GM03348 (cell line): ENCODE measurements at places on chromosomes 11 and 22.

DNA sequence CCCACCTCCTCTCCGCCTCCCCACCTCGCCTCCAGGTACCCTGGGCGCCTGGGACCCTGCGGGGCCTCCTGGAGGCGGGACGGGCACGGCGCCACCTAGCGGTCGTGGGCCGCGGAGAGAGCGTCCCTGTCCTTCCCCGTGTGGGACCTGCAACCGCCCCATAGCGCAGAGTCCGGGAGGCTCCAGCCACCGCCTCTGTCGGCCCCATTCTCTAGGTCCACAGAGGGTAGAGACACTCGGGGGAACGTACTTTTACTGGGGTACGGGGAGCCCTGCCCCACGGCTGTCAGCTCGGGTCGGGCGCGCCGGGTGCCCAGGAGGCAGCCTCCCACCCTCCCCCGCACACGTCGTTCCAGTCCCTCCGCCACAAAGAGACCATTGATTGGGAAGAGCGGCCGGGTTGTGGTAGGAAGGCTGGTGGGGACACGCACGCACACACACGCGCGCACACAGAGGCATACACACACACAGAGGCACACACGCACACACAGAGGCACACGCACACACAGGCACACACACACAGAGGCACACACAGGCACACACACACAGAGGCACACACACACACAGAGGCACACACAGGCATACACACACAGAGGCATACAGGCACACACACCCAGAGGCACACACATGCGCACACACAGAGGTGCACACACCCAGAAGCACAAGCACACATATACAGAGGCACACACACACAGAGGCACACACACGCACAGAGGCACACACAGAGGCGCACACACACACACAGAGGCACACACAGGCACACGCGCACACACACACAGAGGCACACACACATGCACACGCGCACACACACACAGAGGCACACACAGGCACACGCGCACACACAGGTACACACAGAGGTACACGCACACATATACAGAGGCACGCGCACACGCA lies 12.6 kb upstream of the NECTIN1 start:
- peak; percentile 75 for DNase-seq

- no peak for DNase-seq
Observed at GRCh38 chr11:60996381-60997138, 25.1 kb downstream of the CD6 start.

DNA sequence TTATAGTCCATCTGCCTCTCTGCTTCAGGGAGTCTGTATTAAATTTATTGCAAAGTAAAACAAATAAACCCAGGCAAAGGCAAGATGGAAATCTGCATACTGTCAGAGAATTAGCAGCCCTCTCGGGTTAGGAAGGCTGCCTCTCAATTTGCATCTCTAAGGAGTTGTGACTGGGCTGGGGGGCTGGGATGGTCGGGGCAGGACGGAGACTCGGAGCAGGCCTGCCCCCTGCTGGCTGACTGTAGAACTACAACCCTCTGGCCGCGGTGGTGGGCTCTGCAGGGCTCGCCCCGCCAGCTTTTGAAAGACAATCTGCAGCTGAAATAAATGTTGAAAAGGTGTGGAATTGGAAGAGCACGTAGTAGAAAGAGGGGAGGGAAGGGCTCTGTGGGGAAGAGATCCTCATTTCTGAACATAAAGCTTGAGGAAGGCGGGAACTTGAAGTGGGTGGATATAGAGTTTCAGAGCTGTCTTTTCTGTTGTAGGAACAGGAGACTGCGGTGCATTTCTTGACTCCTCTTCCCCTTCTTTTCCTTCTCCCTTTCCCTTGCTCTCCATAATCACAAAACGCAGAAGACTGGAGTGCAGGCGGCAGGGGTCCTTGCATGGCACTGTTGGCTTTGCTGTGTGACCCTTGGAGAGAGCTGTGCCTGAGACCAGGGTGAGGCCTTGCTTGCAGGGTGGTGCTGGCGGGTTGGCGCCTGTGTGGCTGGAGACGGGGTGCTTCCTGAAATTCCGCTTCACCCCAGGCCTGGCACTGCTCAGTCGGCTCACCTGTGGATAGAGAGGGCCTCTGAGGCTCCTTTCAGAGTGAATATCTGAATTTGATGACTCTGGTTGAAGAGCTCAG lies 22.6 kb upstream of the PKNOX2 start:
- peak; percentile 86 for DNase-seq

- no peak for DNase-seq
Observed at GRCh38 chr11:40183073-40184064, 1276.1 kb downstream of the LRRC4C start.

DNA sequence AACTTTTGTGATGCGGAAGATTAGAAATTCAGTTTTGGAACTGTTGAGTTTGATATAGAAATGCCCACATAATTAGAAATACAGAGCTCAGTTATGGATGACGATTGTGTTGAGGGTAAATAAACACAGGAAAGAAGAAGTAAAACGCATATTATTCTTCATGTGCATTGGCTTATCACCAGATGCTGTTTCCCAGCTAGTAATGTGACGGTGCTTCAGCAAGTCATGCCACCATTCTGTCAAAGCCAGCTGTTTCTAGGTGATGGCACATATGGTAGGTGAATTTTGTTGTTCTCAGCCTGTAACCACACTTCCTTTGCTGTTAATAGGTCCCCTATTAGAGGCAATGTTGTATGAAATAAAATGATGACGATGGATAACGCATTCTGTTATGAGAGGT lies 68.9 kb downstream of the C11orf65 start:
- no peak for DNase-seq

DNA sequence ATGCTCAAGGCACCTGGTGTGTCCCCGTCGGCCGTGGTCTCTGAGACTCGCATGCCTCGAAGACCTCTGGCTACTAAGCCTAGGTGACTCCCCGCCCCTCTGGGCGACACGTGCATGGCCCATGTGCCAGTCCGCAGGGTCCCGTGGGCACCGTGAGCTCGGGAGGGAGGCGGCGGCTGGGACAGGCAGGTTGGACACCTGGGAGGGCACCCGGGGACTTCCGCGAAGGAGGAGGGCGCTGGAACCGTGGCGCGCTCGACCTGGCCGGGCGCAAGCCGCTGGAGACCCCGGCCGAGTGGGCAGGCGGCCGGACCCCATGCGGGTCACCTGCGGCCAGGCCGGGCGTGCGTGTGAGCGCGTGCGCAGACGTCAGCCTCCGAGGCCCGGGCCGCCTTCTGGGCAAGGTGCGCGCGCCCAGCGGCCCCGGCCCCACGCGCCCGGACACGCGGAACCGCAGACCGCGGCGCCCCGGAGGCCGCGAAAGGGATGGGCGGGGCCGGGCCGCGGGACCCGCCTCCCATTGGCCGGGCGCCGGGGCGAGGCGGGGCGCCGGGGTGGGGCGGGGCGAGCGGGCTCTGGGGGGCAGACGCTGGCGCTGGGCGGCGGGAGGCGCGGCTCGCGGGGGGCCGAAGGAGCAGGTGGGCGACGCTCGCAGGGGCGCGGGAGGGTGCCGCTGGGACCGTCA lies 579 bp upstream of the RASD2 start:
- peak; percentile 95 for DNase-seq

GRCh38 chr11:59766542-59767224 lies 11.5 kb downstream of the STX3 start:
- DNase-seq: no peak

- DNase-seq: no peak
Observed at GRCh38 chr11:14539982-14540421, 19.8 kb upstream of the PSMA1 start.

DNA sequence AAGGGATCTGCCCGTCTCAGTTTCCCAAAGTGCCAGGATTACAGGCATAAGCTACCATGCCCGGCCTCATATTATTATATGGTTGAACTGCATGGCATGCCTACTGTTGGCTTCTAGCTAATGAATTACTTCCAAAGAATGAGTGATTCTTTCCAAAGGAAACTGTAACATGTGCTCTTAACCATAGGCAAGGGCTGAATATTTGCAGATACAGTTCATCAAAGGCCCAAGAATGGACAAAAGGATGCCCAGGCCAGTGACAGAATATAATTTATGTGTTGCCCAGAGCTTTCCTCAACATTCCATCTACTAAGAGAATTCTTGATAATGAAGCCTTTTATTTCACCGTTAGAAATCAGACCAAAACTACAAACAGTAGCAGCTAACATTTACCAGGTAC lies 27.0 kb upstream of the CCDC89 start:
- no peak for DNase-seq

DNA sequence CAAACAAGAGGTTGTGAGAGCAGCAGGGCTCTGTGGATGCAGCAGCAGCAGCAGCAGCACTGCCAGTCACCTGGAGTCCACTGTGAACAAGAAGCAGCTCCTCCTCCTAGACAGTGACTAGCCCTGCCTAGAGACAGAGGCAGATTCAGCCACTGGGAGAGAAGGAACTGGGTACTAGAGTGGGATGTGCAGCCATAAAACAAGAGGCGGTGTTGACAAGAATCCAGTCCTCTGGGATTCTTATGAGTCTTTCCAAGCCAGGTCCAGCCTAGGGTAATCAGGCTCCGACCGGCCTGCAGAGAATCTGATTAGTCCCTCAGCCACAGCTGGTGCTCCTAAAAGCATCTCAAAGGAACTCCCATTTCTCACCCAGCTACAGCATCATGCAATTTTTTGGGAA lies 83.9 kb upstream of the USP47 start:
- no peak for DNase-seq

DNA sequence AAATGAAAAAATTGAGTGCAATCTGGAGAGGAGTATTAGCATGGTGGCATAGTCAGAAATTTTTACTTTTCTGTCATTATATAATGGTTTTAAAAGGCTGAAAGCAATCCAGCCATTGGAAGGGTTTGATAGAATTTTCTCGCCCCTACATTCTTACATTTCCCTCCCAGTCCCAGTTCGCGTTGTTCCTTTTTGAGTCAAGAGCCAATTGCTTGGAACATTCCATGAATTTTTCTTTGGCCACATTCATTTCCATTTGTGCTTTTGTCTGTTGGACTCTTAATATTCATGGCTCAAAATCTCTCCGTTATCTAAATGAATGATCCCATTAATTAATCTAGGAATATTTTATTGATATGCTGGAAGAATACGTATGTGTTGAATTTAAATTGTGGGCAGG lies 66.0 kb downstream of the GRK3 start:
- DNase-seq: no peak

DNA sequence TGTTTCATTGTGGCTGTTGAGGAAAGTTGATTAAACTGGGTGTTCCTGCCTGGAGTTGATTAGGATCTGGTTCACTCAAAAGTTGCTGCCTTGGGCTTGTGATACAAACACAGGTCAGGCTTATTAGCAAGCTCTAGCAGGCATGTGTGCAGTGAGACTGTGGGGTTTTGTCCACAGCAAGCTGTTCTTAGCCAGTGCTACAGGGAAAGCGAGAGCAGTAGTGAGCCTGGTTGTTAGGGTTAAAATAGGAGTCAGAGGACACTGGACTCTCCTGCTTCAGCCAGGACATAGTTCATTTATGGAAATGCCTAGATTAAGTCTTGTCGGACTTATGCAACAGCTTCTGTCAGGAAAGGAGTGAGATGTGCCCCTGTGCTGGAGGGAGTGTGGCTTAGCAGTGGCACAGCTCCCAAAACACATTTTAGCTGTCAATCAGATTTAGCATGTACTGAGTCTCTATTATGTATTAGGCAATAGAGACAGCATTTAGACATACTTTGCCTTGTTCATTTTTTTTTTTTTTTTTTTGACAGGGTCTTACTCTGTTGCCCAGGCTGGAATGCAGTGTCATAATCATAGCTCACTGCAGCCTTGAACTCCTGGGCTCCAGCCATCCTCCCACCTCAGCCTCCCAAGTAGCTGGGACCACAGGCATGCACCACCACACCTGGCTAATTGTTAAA lies 8.7 kb downstream of the SNRPD3 start:
- peak; percentile 23 for DNase-seq

DNA sequence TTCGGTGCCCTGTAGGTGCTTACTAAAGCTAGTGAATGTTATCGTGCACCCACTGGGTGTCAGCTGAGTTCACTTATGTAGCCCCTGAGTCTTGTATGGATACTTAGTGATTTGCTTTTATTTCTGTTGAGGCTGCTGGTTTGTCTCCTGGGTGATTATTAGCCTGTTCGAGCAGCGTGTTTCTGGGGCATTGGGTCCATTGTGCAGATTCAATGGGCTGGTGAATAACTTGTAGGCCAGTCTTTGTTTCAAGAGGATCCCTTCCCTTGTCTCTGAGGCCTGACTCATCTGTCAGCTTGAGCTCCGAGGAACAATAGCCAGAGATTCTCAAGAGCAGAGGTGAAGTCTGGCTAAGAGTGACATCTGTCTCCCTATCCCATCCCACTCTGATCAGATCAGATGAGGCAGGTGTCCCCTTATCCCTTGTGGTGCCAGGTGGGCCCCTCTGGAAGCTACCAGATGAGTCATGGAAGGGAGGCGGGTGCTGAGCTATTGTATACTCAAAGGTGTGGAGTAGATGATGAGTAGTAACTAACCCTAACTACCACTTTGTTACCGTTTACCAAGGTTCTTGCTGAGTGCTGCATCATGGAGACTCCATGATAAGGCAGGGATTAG lies 3.7 kb downstream of the MIAT start:
- no peak for DNase-seq

- DNase-seq: peak; percentile 16
Observed at GRCh38 chr11:102186551-102187191, 76.4 kb downstream of the YAP1 start.

DNA sequence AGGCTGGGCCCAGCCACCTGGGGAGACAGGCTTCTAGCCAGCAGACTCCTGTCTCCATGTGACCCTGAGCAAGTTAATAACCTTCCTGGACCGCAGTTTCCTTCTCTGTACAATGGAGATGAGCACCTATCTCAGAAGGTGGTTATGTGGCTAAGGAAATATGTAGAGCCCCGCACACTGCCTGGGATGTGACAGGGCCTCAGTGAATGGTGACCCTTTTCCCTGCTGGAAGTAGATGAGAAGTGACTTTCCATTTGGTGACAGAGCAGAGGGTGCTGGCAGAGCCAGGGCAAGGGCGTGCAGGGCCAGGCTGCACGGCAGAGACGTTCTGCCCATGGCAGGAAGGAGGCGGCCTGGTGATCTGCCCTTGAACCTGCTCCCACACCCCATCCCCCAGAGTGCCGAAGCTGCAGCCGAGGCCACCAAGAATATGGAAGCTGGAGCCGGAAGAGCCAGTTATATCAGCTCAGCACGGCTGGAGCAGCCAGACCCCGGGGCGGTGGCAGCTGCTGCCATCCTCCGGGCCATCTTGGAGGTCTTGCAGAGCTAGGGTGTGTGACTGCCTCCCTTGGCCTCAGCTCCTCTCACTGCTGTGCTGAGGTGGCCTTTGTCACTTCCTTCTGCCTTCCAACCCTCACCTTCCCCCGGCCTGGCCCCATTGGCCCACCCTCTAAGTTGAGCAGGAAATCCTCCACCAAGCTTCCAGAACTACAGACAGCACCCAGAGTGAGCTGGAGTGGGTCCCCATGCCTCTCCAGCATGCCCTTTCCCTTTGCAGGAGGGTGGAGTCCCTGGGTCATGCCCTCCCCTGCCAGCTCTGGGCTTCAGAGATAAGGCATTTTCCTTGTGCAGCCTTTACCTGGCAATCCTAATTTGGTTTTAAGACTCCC lies 13.2 kb downstream of the TKFC start:
- no peak for DNase-seq

- no peak for DNase-seq
Observed at GRCh38 chr11:111010391-111011274, 234.9 kb upstream of the POU2AF2 start.
